ENCODE measurements at places on chromosomes 6 and 20.

- DNase-seq = no peak
Observed at GRCh38 chr6:37050045-37050853, 44.8 kb downstream of the FGD2 start.

DNA sequence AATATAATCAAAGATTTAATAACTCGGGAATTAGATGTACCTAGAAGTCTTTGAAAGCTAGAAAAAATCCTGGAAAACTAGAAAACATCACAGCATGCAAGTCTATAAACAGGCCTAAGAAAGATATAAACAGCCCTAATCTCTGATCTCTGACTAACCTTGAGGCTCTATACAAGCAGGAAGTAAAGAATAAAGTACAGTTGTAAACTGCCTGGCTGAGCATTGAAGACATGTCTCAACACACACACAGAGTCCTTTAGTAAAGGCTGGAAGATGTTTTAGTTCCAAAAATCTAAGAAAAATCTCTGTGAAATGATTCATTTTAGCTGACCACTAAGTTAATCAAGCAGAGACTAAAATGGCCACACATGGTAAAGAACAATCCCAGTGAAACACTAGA, 774.5 kb downstream of the EYS start:
- no peak for DNase-seq

DNA sequence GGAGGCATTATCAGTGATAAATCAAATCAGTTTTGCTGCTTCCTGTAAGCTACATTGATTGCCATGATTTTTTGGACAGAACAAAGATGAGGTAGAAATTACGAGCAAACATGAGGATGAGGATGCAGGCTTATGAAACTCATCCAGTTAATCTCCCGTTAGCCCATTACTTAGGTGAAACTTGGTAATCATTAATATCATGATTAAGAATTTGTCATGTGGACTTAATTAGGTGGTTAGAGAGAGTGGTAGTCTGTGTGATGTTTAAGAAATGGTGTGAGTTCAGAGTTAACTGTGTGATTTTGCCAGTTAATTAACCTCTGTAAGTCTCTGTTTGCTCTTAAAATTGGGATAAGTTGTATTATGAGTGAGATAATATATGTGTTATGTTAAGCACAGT, 62.0 kb downstream of the TSPYL4 start:
- no peak for DNase-seq

DNA sequence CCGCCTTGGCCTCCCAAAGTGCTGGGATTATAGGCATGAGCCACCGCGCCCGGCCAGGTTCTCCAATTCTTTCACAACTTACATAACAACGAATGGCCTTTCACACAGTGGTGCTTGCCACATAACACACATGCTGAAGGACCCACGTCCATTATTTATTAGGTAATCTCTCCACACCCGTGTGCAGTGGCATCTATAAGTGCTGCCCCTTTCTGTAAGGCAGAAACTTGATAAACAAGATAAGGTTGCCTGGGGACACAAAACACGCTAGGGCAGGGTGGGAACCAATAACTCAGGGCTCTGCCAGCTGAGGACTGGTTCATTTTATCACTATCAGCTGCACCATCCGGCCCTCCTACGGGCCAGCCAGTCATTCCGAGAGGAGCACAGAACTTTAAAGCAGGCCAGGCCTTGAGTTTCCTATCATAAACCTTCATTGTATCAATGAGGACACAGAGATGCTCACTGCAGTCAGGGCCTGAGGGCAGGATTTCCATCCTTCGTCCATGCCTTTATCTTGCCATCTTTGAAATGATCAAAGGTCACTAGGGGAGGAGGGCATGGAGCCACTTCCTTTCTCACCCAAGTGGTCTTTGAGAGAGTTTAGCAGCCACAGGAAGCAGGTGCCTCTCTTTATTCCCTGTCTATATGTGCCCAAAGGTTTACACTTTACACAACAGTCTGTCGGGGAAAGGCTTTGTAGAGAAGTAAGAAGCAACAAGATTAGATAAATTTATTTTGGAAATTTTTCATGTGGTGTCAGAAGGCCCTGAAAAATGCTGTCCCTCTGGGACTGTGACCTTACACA, 37.6 kb downstream of the GPLD1 start:
- DNase-seq = no peak

DNA sequence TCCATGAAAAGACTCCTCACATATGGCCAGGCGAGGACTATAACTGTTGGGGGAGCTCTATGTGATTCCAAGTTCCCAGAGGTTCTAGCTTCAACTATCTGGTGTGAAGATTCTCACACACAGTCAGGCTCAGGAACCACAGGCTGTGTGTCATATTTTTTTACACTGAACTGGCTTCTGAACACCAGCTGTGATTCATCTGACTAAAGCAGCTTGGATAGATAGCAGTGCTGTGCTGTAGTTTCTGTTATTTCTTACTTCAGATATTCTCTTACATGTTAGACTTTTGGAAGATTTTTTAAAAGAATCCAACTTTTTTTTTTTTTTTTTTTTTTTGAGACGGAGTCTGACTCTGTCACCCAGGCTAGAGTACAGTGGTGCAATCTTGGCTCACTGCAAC, 140.7 kb upstream of the MCHR2 start:
- no peak for DNase-seq

DNA sequence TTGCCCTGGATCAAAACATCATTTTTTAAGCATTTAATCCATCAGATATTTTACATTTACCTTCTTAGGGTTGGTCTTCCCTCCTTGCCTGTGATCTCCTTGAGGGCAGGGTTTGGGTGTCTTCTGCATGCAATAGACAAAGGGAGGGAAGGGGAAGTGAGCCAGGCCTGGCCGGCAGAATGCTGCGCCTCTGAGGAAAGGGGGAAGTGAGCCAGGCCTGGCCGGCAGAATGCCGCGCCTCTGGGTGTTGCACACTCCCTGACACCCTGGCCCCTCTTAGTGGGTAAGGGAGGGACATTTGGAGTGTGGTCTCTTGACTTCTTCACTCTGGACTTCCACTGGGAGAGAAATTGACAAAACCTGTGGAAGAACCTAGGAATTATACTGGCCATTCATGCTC, 12.4 kb downstream of the PSMF1 start:
- DNase-seq = no peak

GRCh38 chr20:47698142-47698541, 87.1 kb downstream of the SULF2 start:
- DNase-seq = no peak

GRCh38 chr20:63787302-63787701, 43.8 kb downstream of the ZBTB46 start:
- DNase-seq = no peak

DNA sequence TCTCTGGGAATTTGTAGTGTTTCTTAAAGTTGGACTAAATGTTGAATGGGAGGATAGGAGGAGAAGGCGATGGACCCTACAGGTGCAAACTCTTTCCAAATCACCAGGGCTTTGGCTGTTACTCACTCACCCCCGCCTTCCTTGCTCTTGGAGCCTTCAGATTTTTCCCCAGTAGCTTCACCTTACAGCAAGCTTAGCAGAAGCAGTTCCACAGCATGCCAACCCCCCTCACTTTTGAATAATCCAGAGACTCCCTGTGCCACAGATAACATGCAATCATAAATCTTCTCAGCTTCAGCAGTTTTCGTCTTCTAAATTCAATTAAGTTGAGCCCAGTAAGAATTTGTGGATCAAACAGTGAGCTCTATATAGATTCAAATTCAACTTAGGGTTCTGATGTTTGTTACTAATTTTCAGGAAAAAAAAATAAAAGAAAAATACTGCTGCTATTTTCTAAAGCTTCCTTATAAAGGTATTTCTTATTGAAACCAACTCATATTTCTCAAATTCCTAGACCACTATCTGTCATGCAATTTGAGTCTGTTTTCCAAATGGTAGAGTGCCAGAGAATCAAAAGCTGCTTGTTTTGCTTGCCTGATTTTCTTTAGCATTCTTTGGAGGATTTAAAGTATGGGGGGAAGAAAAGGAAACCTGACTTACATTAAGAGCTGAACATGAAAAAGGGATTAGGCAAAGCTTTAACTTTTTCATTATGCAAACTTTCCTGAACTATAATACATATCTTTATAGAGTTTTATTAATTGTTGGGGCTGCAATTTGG, 166.4 kb downstream of the EYA4 start:
- no peak for DNase-seq

GRCh38 chr6:39386487-39386886, 64.0 kb upstream of the KCNK16 start:
- DNase-seq = no peak

Data from DMS79 (cell line).